SW480 (cell line): ENCODE measurements at places on chromosomes 6 and 20.

GRCh38 chr6:127482325-127482724 lies 23.1 kb upstream of the KIAA0408 start:
- DNase-seq, result no peak

GRCh38 chr6:168060521-168060931 lies 18.5 kb downstream of the FRMD1 start:
- DNase-seq, result peak; percentile 25

GRCh38 chr20:47326658-47327268 lies 29.7 kb downstream of the ZMYND8 start:
- no peak for DNase-seq

- DNase-seq, result no peak
Measured at GRCh38 chr6:143276436-143276835, 174.1 kb downstream of the ADAT2 start.

GRCh38 chr6:79081663-79082062 lies 3.6 kb upstream of the PHIP start:
- DNase-seq, result no peak

GRCh38 chr6:49653438-49653837 lies 16.8 kb upstream of the RHAG start:
- no peak for DNase-seq

DNA sequence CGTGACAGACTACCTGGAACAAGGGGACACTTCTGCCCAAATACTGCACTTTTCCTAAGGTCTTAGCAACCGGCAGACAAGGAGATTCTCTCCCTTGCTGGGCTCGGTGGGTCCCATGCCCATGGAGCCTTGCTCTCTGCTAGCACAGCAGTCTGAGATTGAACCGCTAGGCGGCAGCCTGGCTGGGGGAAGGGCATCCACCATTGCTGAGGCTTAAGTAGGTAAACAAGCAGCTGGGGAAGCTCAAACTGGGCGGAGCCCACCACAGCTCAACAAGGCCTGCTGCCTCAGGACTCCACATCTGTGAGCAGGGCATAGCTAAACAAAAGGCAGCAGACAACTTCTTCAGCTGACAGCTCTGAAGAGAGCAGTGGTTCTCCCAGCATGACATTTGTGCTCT lies 87.8 kb upstream of the ASCC3 start:
- no peak for DNase-seq

GRCh38 chr20:29873946-29874345 lies 1383.5 kb upstream of the DEFB115 start:
- peak; percentile 50 for DNase-seq

DNA sequence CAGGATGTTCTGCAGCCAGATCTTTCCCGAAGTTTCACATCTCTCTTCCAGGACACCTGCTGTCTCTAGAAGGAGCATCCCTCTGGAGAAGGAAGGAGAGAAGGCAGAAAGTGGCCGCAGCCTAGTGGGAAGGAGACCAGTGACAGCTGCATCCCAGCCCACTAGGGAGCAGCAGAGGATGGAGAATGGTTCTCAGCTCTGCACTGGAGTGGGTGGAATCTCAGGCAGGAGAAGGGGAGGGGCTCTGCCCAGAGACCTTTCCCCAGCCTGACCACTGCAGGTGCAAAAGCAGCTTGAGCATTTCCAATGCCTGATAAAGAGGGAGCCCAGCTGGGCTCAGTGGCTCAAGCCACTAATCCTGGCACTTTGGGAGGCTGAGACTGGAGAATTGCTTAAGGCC lies 32.3 kb downstream of the NCR2 start:
- DNase-seq, result peak; percentile 52

DNA sequence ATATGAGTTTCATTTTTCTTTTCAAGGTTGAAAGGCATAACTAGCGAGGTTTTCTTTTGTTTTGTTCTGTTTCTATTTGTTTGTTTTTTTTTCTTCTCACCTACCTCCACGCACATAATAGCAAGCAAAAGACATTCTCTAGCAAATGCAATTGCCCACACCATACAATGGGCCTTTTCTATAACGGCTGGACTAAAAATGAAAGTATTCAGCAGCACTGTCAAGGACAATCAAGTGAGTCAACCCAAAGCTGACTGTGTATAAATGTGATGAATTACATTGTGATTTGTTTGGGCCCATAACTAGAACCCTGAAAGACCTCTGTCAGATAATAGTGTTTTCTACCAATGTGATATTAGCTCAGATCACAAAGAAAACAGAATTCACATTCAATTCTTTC lies 496.7 kb downstream of the RNF144B start:
- DNase-seq, result no peak
